ENCODE measurements at places on chromosomes 3 and 15. TPM values are rescaled to one million over a fixed set of nuclear protein-coding genes. Genes with fewer than 3 reads are reported as not detected.

DNA sequence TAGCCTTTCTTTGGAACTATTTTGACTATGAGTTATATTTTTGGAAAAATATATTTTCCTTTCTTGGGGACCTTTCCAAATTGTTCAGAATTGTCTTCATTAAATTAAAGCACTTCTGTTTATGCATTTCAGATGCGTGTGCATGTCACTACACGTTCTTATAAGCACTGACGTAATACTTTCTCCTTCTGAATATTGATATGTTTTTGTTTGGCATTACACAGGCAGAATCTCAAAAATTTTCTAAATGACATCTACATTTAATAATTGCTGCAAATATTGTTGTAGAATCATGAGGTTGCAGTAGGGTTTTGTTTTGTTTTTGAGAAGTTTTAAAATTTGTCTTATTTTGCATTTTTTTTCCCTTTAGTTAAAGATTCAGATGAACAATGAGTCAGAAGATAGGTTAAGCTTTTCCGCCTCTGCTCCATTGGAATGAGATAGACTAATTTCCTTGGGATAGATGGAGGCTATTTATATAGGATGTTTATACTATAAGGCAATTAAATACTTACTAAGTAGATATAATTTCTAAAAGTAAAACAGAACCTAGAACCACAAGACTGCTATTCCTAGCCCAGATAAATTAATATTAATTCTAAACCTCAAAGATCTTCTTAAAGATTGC is 110.8 kb downstream of the MBNL1 start:
- peak; percentile 62 for DNase-seq

The NAALADL2 gene
- total RNA-seq: 19.2 TPM

The GOLGA8F gene
- total RNA-seq: not detected

The SENP5 gene
- total RNA-seq: 45.5 TPM

- peak; percentile 56 for DNase-seq
These were observed 135.7 kb upstream of the IL12A start for GRCh38 chr3:159852821-159853505.

The TPRG1 gene
- total RNA-seq: not detected

Measured in IMR-90 (cell line).